Stimulated activated naive CD4-positive, alpha-beta T cell (primary cell): ENCODE measurements at places on chromosomes 7 and 10.

- no peak for DNase-seq
Observed at GRCh38 chr10:93030409-93030808, 30.2 kb upstream of the CYP26C1 start.

DNA sequence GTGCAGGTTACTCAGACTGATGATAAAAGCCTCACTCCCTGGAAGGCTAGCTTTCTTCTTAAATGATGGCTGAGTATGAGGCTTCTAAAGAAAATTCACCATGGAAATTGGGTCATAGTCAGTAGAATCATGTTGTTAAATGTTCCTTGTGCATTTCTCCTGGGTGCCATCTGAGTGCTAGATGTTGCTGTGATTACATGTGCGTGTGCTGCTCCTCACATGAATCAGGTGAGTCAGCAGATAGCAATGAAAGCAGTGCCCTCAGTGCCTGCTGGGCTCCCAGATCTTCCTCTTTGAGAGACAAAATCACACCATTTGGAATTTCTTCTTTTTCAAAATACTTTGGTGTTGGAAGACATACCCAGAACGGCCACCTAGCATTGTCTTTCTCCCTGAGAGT lies 331.7 kb downstream of the XPNPEP1 start:
- no peak for DNase-seq

- DNase-seq: no peak
Observed at GRCh38 chr7:106484562-106484961, 176.4 kb downstream of the CCDC71L start.

DNA sequence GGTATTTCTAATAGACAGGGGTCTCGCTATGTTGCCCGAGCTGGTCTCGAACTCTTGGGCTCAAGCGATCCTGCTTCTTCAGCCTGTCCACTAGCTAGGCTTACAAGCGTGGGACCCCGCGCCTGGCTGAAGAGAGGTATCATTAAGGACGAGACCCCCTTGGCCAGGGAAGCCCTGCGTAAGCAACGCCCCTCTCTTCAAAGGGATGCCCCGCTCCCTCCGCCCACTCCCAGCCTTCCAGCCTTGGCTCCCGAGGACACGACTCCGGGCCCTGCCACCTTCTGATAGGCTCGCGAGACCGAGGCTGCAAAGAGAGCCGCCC lies 220 bp upstream of the ZKSCAN5 start:
- no peak for DNase-seq

DNA sequence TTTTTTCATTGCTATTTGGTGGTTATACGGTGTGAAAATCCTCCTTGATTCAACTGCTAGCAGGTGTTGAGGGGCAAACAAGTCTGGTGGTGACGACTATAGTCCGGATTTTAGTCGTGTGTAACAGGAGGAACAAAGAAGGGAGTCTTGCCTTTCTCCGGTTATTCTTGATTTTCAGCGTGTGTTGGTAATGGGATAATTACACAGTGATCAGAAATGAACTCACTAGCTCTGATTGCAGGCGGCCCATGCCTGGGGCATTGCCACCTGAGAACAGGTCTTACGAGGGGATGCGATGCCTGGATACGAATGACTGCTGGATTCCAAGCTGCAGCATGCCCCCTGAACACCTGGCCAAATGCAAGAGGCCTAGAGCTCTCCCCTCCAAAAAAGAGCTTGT lies 72.8 kb downstream of the CAMK1D start:
- no peak for DNase-seq

DNA sequence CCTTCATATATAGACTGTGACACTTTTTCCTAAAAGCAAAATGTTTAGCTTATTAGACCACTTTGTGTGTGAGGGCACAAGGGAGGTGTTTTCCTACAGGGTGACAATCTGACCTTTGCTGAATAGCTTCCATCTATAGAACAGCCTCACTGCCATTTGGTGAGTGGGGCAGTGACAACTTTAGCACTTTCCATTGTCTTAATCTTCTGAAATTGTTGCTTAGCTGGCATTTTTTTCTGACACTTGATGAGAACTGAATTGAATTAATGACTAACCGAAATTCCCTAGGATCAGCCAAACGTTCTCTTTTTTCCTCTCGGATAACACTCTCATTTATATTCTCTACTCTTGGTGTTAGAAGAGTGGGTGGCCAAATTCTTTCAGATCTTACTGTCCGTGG lies 30.2 kb downstream of the KDM7A start:
- DNase-seq: no peak

GRCh38 chr10:27815261-27815660 lies 69.6 kb upstream of the MKX start:
- DNase-seq: no peak

- peak; percentile 13 for DNase-seq
Observed at GRCh38 chr7:37920849-37921805, 687 bp downstream of the EPDR1 start.

- no peak for DNase-seq
Observed at GRCh38 chr7:2288503-2288902, 25.7 kb downstream of the SNX8 start.

- no peak for DNase-seq
Observed at GRCh38 chr10:67666416-67667034, 29.5 kb downstream of the CTNNA3 start.

DNA sequence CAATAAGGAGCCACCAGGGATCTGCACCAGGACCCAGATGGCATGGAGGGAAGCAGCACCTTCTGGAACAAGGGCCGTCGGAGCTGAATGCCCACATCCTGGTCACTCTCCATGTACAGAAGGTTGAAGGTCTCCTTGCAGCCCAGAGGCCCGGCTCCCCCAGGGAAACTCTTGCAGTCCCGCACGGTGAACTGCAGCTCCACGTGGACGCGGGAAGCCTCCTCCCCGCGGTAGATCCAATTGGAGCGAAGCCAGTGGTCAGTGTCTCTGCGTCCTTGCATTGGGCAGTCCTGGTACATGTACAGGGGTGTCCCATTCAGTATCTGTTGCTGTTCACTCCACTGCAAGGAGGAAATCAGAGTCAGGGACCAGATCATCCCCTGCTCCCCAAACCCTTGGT lies 7.4 kb downstream of the EPHA1 start:
- no peak for DNase-seq

- DNase-seq: no peak
Observed at GRCh38 chr7:41698114-41698513, 4.8 kb downstream of the INHBA start.

DNA sequence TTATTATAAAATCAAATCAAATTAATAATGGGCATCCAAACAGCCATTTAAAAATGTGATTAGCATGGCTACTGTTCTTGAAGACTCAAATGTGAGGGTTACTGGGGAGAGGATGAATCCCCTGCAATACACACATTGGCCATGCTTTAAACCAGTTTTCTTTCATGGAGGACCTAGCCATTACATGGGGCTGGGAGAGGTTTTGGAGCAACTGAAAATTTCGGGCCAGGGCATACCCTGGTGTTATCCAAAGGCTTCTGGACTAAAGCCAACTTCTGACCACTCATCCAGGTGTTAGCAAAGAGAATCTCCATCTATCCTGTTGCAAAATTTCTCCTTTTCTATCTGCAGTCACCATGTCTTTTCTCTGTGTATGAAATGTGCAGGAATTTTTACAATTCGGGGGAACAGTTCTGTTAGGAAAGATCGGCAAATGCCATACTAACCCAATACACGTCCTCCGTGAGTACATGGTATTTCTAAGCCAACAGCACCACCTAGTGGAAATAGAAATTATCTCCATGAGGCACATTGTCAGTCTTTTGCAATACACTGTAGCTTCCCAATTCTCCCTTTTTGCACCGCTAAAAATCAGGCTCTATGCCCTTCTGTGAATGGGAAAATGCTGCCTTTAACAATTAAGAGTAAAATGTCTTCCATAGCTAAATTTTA lies 47.0 kb upstream of the ZNF107 start:
- peak; percentile 58 for DNase-seq

GRCh38 chr10:90745565-90745964 lies 112.3 kb downstream of the HTR7 start:
- DNase-seq: no peak

- DNase-seq: no peak
Observed at GRCh38 chr10:102738692-102739121, 5.0 kb upstream of the WBP1L start.

DNA sequence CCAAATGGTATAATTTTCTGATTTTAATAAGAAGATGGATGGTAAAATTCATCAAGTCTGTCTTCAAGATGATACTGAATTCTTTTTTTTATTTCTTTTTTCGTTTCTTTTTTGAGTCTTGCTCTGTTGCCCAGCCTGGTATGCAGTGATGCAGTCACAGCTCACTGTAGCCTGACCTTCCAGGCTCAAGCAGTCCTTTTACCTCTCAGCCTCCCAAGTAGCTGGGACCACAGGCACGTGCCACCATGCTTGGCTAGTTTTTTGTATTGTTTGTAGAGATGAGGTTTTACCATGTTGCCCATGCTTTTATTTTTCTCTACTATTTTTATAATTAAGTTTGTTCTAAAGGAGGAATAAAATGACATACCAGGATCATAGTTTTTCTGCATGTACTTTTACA lies 52.1 kb upstream of the HELLS start:
- DNase-seq: no peak

GRCh38 chr7:20329389-20330238 lies 1.1 kb upstream of the ITGB8 start:
- no peak for DNase-seq

DNA sequence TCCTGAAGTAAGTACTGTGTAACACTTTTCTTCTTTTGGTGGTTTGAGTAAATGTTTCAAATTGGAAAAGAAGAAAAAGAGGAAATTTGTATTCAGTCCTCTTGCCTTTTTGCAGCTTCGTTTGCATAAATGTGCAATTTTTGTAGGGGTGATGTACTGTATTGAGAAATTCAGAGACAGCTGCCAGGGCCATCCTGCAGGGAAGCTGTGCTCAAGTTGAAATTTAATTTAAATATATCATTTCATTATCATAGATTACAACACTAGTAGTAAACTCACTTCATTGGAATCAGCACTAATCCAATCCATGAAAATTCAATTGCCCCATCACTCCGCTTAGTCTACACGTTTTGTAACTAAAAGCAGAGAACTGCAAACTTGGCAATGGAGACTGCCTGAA lies 415.4 kb downstream of the DNAJB9 start:
- DNase-seq: no peak

DNA sequence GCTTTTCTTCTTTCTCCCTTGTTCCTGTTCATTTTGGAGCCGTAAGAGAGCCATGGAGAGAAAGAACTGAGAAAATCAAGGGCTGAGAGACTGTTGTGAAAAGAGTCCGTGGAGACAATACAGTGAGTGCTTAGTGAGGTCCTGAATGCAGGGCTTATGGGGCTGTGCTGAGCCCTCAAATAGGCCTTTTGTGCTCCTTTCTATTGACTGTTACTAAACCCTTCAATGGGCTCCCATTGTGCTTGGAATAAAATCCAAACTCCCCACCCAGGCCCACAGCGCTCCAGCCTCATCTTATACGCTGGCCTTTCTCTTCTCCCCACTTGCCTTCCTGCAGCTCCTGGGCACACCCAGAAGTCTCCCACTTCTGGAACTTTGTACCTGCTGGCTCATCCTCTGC lies 243.1 kb upstream of the HABP2 start:
- no peak for DNase-seq

- DNase-seq: no peak
Observed at GRCh38 chr10:23523251-23523650, 84.4 kb downstream of the OTUD1 start.

GRCh38 chr7:1404898-1405548 lies 54.2 kb downstream of the MICALL2 start:
- no peak for DNase-seq

- no peak for DNase-seq
Observed at GRCh38 chr10:126391192-126391885, 3.1 kb upstream of the ADAM12 start.

GRCh38 chr7:106329971-106330733 lies 45.4 kb upstream of the NAMPT start:
- DNase-seq: no peak

DNA sequence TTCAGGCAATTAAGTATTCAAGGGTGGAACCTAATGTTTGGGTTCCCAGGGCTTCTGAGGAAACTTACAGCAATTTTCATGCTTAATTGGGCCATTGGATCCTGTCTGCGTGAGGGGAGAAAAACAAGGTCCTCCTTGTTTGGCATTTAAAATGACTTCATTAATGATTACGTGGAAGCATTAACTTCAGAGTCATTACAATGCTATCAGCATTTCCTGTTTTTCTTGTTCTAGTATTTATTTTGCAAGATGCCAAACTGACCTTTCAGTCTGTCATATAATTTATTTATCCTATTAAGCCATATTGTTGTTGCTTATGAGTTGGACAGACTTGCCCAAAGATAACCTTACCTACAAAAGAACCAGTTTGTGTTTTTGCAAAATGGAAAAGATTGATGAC lies 324.1 kb upstream of the LRRN3 start:
- DNase-seq: no peak

DNA sequence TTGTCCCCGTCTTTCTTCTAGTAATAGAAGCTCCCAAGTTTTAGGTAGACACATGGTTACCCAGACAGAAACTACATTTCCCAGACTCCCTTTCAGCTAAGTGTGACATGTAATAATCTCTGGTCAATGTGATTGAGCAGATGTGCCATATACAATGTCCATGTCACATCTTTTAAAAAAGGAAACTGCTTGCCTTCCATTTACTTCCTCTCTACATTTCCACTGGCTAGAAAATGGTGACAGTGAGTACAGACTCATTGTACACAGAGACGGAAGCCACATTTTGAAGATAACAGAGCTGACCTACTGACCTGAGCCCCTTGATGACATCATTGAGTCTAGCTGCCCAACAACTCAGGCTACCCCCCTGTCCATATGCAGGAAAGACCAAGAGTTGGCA lies 21.3 kb downstream of the ZC3HAV1 start:
- no peak for DNase-seq

GRCh38 chr7:47648275-47648925 lies 66.5 kb upstream of the TNS3 start:
- DNase-seq: no peak

DNA sequence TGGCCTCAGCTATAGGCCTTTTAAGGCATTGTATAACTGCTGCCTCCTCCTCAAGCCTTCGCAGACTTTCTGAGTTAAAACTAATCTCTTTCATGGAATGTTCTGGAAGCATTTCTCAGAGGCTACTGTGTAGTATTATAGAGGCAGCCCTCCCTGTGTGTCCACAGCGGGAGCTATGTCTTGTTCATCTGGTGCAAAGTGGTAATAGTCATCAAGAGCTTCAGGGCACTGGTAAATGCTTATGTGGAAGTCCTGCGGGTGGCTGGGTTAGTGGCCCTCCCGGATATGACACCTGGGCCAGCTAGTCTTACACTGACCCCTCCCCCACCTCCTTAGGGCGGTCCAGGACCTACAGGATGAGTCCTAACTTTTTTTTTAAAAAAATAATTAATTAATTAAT lies 2.2 kb upstream of the ABHD11 start:
- DNase-seq: no peak

- no peak for DNase-seq
Observed at GRCh38 chr7:135981958-135982646, 4.9 kb upstream of the MTPN start.

DNA sequence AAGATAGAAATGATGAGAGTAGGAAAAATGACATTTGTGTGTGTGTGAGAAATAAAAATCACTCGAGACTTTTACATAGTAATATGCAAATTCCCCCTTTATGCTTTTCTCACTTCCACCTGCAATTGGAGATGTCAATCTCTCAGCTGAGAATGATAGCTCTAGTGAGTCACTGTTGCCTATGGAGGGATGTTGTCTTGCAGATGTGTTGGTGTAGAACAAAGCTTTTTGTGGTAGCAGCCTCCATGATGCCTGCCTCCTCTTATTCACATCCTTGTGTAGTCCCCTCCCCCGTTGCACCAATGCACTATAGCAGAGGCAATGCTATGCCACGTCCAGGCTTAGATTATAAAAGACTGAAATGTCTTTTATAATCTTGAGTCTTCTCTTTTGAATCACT lies 33.8 kb downstream of the SPAG6 start:
- DNase-seq: no peak

- DNase-seq: no peak
Observed at GRCh38 chr10:79129361-79129997, 60.7 kb downstream of the ZMIZ1 start.
